ENCODE measurements at places on chromosomes 1 and 21.
A peak's percentile ranks its signal among the peaks of the same experiment; 100 is the strongest.

DNA sequence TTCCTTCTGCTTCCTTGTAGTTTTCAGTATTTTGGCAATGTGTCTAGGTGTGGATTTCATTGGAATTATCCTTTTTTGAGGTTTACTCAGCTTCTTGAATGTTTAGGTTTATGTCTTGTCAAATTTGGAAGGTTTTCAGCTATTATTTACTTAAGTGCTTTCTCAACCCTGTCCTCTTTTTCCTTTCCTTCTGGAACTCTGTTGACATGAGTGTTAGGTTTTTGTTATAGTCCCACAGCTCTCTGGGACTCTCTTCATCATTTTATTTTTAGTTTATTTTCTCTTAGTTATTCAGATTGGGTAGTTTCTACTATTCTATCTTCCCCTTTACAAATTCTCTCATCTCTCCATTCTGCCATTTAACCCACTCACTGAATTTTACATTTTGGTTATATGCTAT lies 63.1 kb upstream of the GPR88 start:
- no peak for DNase-seq

- DNase-seq, result no peak
Measured at GRCh38 chr1:217907504-217907903, 276.4 kb downstream of the SPATA17 start.

DNA sequence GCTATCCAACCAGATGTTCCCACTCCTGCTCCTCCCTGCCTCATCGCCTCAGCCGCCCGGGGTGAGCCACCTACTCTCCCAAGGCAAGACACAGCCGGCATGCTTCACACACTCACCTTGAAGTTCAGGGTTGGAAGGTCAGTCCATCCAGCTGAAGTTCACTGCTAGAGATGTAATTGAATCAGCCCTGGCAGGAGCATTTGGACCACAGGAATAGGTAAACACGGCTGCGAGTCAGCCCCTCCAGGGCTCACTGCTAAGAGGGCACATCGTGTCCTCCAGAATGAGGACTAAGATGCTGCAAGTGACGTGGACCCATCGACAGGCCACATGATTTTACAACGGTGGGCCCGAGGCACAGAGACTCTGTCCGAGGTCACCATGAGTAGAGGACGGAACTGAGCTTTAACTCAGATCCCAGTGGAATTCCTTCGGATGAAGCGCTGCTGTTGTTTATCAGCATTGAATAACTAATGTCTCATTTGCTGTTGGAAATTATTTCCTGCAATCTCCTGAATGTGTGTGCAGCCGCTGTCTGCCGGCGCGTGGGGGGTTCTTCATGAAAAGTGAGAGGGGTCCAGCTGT lies 41.9 kb downstream of the RSPH1 start:
- DNase-seq, result no peak

- DNase-seq, result no peak
Measured at GRCh38 chr1:205301205-205301821, 20.2 kb downstream of the NUAK2 start.

DNA sequence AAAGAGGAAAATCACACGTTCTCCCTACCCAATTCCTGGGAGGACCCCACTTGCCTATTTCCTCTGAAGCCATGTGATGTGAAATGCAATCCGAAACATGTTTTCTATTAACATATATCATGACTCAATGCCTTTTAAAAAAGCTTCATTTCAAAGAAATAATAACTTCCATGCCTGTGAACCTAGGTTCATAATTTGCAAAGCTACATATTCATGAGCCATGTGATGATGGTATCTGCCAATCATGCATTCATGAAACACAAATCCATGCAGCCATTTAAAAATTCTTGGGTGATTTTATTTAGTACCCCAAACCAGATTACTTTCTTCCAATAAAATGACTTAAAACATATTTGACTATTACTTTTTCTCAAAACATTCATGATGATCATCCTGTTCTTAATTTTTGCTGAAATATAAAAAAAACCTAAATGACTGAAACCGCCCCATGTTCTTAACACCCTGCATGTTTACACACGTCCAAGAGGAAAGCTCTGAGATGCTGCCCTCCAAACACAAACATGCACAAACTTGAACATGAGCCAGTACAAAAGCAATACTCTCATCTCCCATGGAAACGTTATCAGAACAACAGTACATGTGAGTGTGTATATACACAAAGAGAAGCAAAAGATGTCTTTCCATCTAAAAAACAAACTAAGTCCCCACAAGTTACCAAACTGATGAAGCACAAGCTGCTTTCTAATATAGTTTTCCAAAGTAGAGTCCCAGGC lies 140.1 kb downstream of the TGFBR3 start:
- DNase-seq, result no peak

- no peak for DNase-seq
Measured at GRCh38 chr21:13937236-13937635, 273.5 kb downstream of the LIPI start.

- no peak for DNase-seq
Measured at GRCh38 chr1:43009274-43009673, 50.6 kb upstream of the SLC2A1 start.

- no peak for DNase-seq
Measured at GRCh38 chr1:183185941-183186490, at the start of gene LAMC2. Gene LAMC2, plus strand, starts transcription at chr1:183186264. Its CDS starts 89 bp downstream, at chr1:183186353.

GRCh38 chr1:228891272-228892034 lies 156.2 kb downstream of the RHOU start:
- DNase-seq, result no peak

DNA sequence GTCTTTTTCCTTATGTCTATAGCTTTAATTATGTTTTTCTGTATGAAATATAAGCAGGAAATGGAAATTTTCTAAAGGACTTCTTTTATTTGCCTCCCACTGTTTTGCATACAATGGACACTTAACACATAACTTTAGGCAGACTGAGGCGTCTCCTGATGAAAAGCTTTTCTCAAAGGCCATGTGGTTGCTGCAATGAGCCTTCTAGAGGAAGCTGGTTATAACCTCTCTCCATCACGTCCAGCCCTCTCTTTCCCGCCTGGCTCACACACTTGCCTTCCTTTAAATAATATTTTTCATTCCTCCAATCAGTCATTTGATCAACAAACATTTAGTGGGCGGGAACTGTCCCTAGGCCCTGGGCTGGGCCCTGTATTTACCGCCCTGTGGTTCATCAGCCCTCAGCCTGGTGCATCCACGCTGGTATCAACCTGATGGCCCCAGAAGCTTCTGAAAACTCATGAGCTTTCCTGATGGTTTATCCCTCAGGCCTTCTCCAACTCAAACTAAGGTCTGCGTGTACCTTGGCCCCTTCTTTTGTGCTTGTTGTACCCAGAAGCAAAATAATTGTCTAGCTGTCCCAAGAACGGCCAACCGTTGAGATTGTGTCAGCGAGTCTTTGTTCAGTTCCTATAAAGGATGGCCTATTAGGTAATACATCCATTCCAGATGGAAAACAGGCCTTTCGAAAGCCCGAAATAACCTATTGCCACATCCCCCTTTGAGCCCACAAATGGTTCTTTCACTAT lies 75.3 kb upstream of the LYST start:
- DNase-seq, result no peak

- DNase-seq, result peak; percentile 41
Measured at GRCh38 chr1:27872802-27873551, 633 bp downstream of the THEMIS2 start.

DNA sequence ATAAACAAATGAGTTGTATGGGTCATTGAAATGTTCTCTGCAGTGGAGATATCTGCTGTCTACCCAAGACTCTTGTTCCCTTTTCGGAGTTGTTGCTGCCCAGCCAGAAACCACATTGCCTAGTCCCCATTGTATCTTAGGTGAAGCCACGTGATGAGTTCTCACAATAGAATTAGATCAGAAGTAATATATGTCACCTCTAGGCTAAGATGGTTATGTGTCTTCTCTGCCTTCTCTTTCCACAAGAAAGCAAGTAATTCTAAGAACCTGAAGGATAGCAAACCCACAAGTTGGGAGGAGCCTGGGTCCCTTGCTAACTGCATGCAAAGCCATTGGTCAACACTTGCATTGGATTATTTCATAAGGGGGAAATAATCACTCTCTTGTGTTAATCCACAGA lies 76.6 kb downstream of the ADCY10 start:
- DNase-seq, result no peak

GRCh38 chr1:87549738-87550137 lies 221.1 kb downstream of the LMO4 start:
- DNase-seq, result no peak

DNA sequence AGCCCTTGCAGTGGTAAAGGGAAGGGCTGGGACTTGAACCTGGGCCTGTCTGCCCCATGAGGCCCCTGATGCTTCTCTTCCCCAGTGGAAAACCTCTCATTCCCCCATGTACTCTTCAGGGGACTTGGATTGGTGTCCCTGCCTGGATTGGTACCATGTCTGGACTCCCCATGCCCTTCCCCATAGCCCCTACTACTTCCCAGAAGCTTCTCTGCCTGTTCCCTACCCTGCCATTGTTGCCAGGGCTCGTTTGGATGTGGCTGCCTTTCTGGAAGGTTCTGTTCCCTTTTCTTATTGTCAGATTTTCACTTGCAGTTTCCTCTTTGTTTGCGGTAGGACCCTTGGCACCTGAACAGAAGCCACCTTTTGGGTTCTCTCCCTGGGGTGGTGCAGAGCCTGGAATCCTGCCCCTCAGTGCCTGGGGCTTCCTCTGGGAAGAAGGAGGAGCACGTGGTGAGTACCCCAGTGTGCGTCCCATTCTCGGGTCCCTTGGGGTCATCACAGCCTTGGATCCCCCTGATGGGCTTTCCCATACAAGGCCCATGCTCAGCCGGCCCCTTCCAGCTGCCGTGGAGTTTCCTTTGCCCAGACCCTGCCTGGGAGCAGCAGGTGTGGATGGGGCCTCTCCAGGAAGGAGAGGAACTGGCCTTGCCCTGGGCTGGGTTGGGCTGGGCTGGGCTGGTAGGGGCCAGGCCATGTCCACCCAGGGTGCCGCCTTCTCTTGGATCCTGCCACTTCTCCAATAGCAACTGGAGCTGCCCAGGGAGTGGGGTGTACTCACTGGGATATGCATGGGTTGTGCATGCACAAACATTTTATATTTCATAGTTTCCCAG lies 281.1 kb downstream of the PTPRU start:
- DNase-seq, result no peak

- DNase-seq, result no peak
Measured at GRCh38 chr1:212397171-212397570, 17.5 kb downstream of the PACC1 start.

GRCh38 chr1:248905662-248906008 lies 400 bp upstream of the PGBD2 start:
- no peak for DNase-seq

DNA sequence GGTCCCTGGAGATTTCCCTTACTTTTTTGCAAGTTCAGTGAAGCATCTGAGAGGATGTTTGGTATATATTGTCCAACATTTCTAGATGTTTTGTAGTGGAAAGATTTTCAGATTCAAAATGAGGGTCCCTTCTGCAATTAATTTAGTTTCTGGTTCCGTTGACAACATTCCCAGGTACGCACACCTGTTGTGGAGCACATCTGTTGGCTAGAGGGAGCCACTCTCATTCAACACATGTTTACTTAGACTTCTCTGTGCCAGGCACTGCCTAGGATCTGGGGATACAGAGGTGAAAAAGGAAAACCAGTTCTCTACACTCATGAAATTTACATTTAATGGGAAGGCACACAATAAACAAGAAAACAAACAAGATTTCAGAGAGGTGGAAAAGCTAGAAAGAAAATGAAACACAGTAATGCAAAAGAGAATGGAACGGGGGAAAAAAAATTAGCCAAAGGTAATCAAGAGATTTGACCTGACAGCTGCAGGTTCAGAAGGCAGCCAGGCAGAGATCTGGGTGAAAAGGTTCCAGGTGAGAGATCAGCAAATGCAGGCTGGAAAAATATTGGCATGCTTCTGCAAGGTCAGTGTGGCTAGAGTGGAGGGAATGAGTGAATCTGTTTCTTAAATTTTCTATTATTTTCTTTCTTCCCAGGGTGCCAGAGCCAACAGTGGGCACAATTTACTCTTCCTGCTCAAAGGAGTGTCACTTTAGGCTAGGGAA lies 48.4 kb upstream of the KAZN start:
- no peak for DNase-seq

GRCh38 chr1:162009501-162010174 lies 14.0 kb downstream of the OLFML2B start:
- DNase-seq, result no peak

DNA sequence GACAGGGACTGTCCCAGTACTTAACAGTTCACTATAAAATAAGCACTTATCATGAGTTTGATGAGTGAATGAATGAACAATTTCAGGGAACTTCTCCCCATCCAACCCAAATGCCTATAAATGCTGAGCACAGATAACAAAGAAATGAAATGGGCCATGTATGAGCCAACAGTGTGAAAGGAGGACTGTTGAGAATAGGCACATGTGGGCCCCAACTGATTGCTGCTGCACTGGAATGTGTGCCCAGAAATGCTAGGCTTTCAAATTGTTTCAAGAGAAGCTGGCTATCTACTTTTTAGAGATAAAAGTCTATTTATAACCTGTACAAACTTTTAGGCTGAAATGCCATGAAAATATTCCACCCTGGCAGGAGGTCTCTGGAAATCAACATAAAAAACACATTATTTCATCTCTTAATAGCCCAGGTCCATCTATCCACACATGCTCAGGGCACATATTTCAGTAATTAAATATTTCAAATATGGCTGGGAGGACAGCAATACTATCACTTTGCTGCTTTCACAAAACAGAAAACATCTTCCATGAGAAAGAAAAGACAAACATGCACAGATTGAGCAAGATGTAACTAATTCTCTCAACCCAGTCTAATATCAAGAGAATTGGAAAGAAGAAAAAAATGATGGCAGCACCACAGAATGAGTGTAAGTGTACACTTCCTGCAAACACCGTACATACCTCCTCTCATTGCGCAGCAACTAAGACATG lies 49.8 kb downstream of the COLGALT2 start:
- no peak for DNase-seq
